ENCODE measurements at places on chromosomes 1 and 21.

- DNase-seq: no peak
Observed at GRCh38 chr21:18951271-18952038, 547.9 kb upstream of the TMPRSS15 start.

- DNase-seq: peak; percentile 67
Observed at GRCh38 chr21:34807146-34807880, 138.5 kb downstream of the CLIC6 start.

DNA sequence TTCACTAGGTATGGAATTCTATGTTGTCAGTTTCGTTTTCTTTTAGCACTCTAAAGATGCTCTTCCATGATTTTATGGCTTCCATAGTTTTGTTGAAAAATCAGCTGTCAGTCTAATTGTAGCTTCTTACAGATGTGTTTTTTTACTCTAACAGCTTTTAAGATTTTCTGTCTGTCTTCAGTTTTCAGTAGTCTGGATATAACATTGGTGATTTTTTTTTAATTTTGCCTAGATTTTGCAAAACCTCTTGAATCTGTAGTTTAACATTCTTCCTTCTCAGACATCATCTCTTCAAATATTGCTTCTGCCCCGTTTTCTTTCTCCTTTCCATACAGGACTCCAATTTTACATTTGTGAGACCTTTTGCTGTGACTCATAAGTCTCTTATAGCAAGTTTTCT lies 17.9 kb upstream of the DYRK1A start:
- no peak for DNase-seq

- no peak for DNase-seq
Observed at GRCh38 chr1:6443339-6444115, 19.0 kb downstream of the ESPN start.

DNA sequence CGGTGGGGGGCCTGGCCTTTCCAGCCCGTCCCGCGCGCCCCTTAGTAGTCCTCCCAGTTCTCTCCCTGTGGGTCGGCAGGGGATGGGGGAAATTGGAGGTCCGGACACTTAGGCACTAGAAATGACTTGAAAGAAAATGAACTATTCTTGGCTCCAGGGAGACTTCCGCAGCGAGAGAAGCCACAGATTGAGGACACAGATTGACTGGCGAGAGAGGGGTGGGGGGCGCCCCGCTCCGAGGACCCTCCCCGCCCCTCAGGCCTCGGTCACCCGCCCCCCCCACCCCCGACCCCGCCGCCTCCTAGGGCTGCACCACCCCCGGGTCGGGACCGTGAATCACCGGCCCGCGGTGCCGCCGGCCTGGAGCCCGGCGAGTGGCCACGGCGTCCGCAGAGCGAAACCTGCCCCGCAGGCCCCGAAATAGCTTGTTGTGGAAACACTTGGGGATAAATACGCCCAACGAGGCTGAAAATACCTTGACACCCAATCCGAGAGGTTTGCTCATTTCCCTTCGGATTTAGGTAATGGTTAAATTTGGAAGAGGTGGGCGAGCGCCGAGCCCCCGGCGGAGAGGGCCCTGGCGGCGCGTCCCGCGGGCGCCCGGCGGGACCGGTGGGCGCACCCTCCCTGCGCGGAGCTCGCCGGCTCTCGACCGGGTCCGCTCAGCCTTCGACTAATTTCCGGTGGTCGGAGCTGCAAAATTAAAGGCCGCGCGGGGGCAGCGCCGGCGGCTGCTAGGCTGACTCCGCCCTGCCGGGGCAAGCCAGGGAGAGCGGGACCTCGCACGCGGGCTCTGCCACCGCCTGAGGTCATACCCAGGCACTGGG lies at the start of gene GFI1:
TSS of gene GFI1 (minus strand) at position 675 of the 827 bp plus-strand sequence. CDS start 3,438 bp downstream, outside the sequence.
- peak; percentile 64 for DNase-seq

Data from activated CD4-positive, alpha-beta T cell treated with anti-CD3 and anti-CD28 coated beads, Interleukin-2, amount 50 U/mL, for 4 hours (primary cell).